ENCODE measurements at places on chromosomes 5 and 9.
A peak's percentile ranks its signal among the peaks of the same experiment; 100 is the strongest.

GRCh38 chr5:113061846-113062780 lies 85.5 kb downstream of the DCP2 start:
- no peak for DNase-seq

- no peak for DNase-seq
Measured at GRCh38 chr5:158970569-158971014, 129.1 kb downstream of the EBF1 start.

DNA sequence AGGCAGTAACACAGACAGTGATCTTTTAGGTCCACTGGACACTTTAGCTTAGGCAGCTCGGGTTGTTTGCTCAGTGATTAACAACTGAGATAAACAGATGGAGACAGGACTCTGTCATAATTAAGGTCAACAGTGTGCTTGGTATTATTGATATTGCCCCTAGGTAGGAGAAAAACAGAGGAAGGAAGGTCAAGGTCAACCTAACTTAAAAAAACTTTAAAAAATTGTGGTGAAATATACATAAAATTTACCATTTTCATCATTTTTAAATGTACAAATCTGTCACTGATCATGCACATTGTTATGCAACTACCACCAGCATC lies 2.1 kb upstream of the HSPA4 start:
- no peak for DNase-seq

- no peak for DNase-seq
Measured at GRCh38 chr5:149796030-149796429, 65.9 kb downstream of the PPARGC1B start.

DNA sequence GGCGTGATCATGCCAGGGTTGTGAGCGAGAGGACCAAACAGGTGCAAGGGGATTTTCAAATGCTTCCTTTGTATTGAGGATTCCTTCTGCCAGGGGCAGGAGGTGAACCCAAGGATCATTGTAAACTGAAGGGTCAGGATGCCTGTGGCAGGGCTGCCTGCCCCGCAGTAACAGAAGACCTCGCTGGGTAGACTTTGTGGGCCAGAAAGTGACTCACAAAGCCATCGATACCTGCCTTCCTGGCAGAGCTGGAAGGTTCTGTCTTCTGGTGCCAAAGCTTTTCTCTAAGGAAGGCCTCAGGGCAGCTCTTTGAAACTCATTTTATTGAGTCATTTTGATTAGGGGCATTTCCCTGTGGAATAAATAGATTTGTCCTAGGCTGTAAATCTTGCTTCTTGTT lies 223.4 kb downstream of the ICE1 start:
- DNase-seq, result no peak

- DNase-seq, result no peak
Measured at GRCh38 chr9:129482521-129483414, 138.1 kb downstream of the C9orf50 start.

DNA sequence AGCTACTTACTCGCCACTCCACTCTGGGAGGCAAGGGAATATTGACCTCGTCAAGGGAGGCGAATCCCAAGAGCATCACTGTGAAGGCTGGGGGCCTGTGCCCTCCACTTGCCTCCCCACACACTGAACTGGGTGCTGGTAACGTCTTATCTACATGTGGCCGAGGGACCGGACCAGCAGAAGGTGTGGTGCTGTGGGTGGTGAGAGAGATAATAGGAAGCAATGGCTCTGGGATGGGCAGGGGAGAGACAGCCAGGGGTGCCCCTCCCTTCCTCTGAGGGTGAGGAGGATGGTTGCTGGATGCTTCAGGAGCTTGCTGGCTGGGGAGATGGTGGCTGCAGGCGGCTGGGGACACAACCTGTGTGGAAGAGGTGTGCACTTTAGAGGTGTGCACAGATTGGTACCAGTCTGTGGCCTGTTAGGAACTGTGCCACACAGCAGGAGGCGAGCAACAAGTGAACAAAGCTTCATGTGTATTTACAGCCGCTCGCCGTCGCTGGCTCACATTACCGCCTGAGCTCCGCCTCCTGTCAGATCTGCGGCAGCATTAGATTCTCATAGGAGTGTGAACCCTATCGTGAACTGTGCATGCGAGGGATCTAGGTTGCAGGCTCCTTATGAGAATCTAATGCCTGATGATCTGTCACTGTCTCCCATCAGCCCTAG lies 100.3 kb downstream of the ENTREP1 start:
- no peak for DNase-seq

GRCh38 chr9:70427161-70427945 lies 12.9 kb upstream of the KLF9 start:
- no peak for DNase-seq

- DNase-seq, result no peak
Measured at GRCh38 chr9:76687861-76688391, 76.3 kb upstream of the PCA3 start.

GRCh38 chr9:121363622-121363961 lies 6.5 kb downstream of the STOM start:
- no peak for DNase-seq

DNA sequence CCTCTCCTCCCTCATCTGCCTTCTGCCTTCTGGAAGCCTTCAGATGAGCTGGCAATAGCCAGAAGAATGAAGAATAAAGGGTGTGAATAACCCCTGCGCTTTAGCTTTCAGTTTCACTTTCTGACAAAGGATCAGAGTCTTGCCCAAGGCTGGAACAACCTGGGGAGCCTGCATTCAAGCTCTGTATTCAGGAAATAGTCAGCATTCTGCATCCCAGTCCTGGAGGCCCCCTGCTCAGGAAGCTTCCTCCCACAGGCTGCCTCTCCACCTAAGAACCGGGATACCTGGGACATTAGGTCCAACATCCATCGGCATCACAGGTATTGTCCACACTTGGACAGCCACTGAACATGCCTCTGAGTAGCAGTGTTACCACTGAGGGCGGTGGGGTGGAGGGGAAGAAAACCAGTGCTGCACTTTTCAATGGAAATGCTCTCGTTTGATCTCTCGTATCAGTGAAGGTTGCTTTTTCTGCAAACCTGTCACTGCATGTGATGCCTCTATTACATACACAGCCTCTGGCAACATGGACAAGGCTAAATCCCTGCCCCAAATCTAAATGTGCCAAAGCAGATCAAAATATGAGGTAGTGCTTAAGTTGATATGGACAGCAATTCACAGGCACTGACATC lies 39.8 kb upstream of the ACO1 start:
- no peak for DNase-seq

DNA sequence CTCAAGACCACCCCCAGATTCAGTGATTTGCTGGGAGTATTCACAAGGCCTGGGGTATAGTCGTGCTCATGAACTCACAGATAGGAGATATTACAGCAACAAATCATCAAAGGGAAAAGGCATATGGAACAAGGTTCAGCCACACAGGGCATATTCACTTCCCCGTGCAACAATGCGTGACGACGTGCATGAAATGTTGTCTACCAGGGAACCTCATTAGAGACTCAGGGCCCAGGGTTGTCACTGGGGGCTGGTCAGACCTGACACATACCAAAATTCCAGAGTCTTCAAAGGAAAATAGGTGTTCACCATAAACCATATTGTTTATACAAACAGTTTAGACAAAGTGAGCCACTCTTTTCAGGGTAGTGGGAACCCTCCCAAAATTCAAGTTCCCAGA lies 212.4 kb downstream of the RFK start:
- DNase-seq, result no peak

GRCh38 chr5:173872957-173873305 lies 15.2 kb upstream of the CPEB4 start:
- DNase-seq, result no peak

DNA sequence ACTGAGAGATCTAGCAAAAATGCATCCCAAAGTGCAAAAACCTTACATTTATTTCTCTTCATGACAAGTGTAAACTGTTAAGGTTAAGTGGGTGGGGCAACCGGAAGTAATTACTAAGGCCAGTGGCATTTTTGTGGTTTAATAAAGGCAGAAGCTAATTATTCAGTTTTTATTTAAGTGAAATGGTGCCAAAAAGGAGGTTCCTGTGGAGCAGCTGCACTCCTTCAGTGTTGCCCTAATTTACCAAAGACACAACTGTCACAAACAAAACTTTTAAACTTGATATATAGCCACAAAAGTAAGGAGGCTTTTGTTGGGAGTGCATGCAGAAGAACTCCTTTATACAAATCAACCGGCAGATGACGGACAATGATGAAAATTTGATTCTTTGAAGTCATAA lies 81.6 kb downstream of the NDUFS4 start:
- no peak for DNase-seq

GRCh38 chr5:103706939-103707682 lies 144.5 kb upstream of the NUDT12 start:
- no peak for DNase-seq

GRCh38 chr5:154042766-154043165 lies 4.0 kb downstream of the MFAP3 start:
- no peak for DNase-seq

GRCh38 chr5:1190278-1190677 lies 11.1 kb upstream of the SLC6A19 start:
- DNase-seq, result no peak

- DNase-seq, result peak; percentile 24
Measured at GRCh38 chr9:107283623-107284616, 841 bp downstream of the RAD23B start.

- DNase-seq, result no peak
Measured at GRCh38 chr5:170404398-170404797, 15.2 kb upstream of the KCNMB1 start.

GRCh38 chr9:129036923-129037766 lies 719 bp downstream of the MIGA2 start:
- DNase-seq, result no peak

DNA sequence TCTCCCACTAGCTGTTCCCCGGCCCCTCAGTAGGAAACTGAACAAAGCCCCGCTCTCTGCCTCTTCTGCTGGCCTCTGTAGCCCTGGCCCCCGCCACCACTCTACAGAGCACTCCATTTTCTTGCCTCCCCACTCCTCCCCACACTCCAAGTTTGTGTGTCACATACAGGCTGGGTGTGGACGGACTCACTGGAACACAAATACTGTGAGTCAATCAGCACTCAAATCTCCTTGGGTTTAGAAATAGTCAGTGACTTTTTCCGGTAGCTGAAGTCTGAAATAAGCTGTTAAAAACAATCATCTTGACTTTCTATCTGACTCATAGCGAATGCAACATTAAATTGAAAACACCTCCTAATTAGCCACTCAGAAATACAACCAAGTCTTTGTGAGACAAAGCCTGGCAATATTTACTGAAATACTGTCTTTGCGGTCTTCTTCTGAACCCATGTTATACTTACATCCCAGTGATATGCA lies 122.5 kb downstream of the LHFPL2 start:
- DNase-seq, result no peak

- no peak for DNase-seq
Measured at GRCh38 chr5:103525361-103525760, 37.2 kb downstream of the NUDT12 start.

- no peak for DNase-seq
Measured at GRCh38 chr9:11064909-11065308, 452.1 kb upstream of the PTPRD start.

DNA sequence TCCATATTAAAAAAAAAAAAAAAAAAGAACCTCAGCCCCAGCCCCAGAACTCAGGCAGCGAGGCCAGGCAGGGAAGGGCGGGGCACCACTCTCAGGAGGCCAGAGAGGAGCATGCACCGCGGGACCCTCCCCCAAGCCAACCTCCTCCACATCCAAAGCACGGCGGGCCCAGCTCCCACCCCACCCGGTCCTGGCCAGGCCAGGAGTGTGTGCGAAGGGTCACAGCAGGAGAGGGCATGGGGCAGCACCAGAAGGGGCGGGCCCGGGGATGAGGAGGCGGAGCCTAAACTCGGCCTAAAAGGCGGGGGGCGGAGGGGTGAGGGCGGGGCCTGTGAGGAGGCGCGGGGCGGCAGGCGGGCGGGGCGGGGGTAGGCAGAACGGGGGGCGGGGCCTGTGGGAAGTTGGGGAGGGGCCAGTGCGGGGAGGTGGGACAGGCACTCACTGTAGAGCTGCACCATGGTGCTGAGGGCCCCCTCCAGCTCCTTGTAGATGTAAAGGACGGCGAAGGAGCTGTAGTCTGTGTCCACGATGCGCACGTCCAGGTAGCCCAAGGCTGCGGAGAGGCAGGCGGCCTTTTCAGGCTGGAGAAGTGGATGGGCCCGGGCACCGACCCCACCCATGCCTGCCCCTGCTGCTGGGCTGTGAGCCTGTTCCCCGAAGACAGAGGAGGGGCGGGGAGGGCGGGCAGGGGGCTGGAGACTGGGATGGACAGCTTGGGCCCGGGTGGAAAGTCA lies 1.2 kb downstream of the LCN15 start:
- no peak for DNase-seq

DNA sequence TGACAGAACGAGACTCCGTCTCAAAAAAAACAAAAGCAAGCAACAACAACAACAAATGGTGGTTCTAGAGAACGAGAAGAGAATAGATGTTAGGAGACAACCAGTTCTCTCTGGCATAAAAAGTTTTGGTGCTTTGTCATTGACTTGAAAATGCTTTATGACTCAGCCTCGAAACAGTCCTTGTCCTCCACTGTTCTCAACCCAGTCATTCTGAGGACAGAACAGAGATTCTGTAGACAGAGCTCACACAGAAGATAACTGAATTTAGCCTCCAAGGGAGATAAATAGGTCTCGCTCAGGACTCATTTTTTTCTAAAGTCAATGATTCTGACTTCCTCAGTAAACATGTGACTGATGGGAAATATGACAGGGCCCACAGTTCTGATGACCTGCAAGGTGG lies 76.0 kb upstream of the FSTL4 start:
- no peak for DNase-seq

DNA sequence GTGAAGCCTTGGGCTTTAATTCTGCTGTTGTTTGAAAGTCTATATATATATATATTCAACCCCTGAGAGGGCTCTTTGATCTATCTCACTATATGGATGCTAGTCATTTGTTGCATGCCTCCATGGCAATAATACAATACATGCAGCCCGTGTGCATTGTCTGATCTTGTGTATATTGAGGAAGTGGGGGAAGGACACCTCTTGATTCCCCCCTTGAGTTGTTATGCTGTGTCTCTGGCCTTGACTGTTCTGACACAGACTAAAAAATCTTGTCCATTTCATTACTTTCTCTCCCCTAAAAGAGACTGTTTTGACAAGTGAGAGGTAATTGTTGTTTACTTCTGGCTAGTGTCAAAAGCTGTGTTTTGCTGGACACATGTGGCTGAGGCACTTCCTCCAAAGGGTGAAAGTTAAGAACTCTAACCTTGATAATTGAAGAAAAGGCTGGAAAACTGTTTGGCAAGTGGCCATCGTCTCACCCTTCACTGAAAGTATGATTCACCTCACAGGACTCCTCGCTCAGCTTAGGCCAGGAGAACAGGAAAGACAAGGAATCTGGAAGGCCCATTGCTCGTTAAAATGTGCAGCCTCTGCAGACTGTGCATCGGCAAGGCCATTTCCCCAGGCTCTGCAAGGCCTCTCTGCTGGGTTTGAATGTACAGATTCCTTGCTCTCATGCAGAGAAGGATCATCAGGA lies 304.0 kb downstream of the PRELID2 start:
- DNase-seq, result no peak

- no peak for DNase-seq
Measured at GRCh38 chr5:104733063-104733669, 1170.6 kb upstream of the NUDT12 start.

GRCh38 chr9:22654833-22655232 lies 208.2 kb downstream of the DMRTA1 start:
- DNase-seq, result no peak

- no peak for DNase-seq
Measured at GRCh38 chr9:127209220-127209619, 55.4 kb upstream of the GARNL3 start.

Measured in stimulated activated CD8-positive, alpha-beta memory T cell treated with anti-CD3 and anti-CD28 coated beads, Interleukin-4, amount 100 ng/mL, for 1 hour (primary cell).